CD4-positive, alpha-beta T cell treated with Interleukin-12 subunit alpha and Interleukin-12 subunit beta, for 1 hour (primary cell): ENCODE measurements at places on chromosomes 11 and 22.
A peak's percentile ranks its signal among the peaks of the same experiment; 100 is the strongest.

- no peak for DNase-seq
These were observed 142.4 kb downstream of the CRYBB2 start for GRCh38 chr22:25361899-25362214.

DNA sequence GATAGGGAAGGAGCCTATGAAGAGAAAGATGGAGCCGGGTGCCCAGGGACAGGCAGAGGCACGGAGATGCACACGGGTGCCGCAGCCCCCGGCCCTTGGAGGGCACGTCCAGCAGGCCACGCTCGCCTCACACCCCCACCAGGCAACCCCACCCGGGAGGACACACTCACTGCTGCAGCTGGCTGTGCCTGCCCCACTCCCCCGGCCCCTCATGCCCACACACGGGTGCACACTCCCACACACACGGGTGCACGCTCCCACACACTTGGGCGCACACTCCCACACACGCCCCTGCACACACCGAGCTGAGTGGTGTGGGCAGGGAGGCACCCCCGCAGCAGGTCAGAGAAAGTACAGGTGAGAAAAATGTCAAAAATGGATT lies 1.1 kb downstream of the MOB2 start:
- no peak for DNase-seq

DNA sequence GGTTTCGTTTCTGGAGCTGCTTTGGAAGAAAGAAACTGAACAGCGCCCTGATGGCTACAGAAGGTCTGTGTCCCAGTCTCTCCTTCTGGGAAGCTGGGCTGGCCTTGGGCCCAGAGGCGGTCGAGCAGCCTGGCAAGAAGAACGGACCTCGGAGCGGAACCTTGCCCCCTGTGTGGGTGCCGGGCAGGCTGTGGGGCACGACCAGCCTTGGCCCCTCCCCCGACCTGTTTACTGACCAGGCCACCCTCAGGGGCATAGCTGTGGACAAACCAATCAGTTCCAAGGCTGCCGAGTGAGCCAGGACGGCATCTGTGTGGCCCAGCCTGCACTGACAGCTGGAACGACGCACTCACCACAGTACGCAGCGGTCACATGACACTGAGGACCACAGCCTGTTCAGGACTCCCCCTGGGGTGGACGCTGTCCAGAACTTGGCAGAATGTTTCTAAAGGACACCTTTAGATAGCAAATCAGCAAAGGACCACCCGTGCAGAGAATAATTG lies 7.2 kb downstream of the PIM3 start:
- no peak for DNase-seq

- no peak for DNase-seq
These were observed 225.5 kb upstream of the NARS2 start for GRCh38 chr11:78800096-78800690.

- peak; percentile 61 for DNase-seq
These were observed 179.2 kb upstream of the ZBED5 start for GRCh38 chr11:11036848-11037732.

DNA sequence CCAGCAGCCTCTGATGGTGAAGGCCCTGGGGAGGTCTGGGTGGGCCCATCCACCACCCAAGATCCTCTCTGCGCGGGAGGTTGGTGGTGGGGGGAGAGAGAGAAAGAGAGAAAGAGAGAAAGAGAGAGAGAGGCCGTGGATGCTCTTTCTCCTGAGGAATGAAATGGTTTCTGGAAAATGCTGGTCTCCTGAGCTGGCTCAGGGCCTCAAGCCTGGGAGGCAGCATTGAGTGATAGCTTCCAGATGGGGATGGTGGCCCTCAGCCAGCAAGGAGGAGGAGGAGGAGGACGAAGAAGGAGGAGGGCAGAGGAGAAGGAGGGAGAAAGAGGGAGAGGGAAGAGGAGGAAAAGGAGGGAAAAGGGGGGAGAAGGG lies 4.6 kb downstream of the TSPAN32 start:
- DNase-seq: no peak

DNA sequence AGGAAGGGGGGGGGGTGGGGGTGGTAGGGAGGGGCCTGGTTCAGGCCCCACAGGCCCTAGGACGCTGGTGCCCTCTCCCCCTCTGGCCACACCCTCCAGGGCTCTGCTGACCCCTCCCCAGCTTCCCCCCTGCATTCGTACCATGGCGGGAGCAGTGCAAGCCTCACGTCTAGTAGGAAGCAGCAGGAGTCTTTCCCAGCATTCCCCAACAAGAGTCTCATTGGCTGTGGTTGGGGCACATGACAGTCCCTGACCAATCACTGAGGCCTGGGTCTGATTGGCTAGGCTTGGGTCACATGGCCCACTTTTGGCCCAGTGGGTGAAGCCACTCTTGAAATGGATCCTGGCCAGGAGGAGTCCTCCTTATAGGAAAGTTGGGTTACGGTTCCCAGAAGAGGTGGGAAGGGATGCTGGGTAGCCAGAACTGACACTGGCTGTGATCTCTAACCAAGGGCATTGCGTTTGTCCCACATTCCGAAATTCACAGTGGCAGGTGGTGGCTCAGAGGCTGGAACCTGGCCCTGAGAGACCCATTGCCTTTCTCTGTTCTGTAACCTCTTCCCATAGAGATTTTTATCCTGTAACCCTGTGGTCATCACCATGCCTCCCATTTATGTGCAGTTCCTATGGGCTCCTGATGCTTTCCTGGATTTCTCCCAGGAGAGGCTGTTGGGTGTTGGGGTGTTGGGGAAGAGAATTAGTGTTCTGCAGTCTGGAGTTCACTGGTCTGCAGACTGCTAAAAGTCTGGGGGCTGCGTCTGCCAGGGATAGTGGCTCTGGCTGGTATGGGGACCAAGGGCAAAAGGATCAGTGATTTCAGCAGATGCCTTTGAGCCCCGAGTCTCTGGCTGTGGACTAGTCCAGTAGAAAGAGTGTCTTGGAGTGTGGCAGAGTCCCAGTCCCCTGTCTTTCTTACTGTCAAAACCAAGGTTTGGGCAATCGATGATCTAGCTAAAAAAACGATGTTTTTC lies 58.9 kb upstream of the MYEOV start:
- DNase-seq: no peak

DNA sequence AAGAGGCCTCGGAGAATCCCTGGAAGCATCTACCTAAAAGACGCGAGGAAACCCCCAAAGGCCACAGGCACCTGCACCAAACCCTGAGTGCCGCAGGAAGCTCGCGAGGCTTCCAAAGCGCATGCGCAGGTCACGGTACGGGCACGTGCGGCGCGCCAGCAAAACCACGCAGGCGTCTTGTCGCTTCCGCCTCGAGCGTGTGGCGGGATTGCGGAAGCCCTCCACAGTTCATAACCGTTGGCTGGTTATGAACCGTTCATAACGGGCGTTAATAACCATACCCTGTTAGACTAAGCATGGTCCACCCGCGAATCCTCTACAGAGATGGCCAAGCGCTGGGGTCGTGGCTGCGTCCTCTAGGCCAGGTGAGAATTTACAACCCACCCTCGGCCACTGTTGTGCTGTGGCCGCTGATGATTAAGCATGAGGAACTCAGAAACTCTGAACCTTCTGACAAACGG lies 46.4 kb downstream of the MORC2 start:
- DNase-seq: peak; percentile 89

DNA sequence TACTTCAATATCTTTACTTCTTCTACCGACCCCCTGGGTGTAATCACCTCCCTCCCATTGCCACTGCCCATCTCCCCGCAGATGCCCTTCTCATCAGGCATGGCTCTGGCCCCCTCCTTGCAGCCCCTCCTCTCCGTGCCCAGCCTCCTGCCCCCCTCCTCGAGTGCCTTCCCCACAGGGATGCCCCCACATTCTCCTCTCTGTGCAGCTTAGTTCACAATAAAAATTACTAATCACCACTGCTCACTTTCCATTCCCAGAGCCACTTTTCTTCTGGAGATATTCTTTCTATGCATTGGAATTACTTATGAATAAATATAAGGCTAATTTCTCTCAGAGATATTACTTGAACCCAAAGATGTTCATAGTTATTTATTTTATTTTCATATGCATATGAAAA lies 22.1 kb downstream of the IFITM10 start:
- DNase-seq: no peak
